ENCODE measurements at places on chromosomes 4 and X.

GRCh38 chrX:124289443-124289842 lies 43.0 kb upstream of the TEX13D start:
- DNase-seq: no peak

GRCh38 chr4:54683616-54684346 lies 26.0 kb downstream of the KIT start:
- DNase-seq: peak; percentile 70

- peak; percentile 77 for DNase-seq
Measured at GRCh38 chr4:37803348-37803973, 23.0 kb upstream of the PGM2 start.

DNA sequence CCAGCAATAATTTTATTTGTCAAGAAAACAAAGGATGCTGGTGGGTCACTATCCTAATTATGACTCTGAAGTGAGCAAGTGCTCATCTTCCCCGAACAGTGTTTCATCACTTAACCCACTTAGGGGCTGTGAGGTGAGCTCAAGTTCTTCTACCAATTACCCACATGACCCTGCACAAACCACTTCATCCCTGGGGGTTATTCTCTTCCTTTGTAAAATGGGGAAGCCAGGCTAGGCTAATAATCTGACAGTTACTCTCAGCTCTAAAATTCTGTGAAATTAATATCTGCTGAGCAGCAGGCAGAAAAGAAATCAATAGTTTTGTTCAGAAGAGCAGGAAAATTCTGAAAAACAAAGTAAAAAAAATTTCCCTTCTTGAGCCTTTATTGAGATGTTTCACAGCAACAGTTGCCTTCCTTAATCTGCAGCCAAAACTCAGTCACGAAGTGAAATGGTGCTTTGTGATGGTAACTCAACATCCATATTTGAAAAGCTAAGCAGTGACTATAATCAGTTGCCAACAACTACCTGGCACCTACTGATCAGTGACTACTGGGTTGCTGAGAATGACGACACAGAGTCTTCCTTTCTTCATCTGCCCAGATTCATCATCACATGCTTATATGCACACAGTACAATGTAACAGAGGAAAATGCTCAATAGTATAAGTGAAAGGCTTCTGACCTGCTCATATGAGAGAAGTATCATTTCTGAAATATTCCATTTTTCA lies 24.1 kb downstream of the ATP8A1 start:
- no peak for DNase-seq

- no peak for DNase-seq
Measured at GRCh38 chrX:39714471-39714870, 383.3 kb downstream of the BCOR start.

DNA sequence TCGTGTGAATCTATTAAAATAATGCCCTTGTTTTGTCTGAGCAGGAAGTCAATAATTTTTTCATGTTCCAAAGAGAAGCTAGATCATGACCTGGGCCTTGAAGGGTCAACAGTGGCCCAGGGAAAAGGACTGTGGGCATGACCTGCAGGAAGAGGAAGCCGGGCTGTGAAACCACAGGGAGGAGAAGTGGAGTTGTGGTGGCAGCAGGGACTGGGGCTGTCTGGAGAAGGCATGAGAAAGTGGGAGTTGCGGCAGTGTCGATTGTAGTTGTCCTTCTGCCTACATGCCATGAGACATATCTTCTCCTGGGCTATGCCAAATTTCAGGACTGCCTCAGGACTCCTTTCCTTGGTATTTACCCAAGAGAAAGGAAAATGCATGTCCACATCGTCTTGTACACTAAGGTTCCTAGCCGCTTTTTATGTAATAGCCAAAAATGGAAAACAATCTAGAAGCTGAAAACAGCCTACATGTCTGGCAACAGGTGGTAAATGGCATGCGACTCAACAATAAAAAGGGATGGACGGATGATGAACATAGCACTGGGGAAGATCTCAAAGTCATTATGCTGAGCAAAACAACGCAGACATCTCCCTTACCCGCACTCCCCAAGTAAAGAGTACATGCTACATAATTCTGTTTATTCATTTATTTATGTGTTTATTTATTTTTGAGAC lies 13.6 kb upstream of the PTTG2 start:
- DNase-seq: no peak

- DNase-seq: no peak
Measured at GRCh38 chrX:120236687-120237479, 13.7 kb upstream of the ZBTB33 start.

DNA sequence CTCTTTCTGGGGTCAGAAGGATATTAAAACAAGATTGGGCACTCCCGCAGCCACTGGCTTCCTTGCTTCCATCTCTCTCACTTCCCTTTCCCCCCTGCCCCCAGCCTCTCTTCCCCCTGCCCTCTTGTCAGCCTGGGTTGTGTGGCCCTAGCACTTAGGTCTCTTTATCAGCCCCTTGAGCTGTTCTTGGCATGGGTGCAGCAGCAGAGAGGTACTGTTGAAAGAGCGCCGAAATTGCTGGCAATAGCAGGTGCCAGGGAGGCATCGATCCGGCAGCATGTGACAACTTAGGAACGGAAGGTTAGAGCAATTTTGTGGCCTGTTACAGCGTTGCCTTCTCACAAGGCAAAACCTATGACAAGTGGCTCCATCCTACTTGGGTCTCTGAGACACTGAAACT lies 333.1 kb upstream of the IGFBP7 start:
- no peak for DNase-seq

DNA sequence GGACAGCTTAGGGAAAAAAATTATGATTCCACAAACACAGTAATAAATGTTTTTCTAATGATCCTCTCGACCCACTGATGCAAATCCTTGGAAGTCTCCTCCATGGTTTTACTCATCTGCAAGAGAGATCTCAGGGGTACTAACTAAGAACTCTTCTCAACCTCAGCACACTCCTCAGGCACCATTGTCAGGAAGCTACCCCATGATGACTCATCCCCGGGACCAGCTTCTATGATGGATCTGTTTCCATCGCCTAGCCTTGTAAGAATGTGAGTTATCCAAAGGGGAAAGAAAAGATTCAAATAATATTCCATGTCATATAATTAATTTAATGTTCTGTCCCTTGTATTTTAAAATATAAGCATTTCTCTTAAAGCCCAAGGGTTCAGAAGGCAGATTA lies 816.1 kb upstream of the IGFBP7 start:
- no peak for DNase-seq

DNA sequence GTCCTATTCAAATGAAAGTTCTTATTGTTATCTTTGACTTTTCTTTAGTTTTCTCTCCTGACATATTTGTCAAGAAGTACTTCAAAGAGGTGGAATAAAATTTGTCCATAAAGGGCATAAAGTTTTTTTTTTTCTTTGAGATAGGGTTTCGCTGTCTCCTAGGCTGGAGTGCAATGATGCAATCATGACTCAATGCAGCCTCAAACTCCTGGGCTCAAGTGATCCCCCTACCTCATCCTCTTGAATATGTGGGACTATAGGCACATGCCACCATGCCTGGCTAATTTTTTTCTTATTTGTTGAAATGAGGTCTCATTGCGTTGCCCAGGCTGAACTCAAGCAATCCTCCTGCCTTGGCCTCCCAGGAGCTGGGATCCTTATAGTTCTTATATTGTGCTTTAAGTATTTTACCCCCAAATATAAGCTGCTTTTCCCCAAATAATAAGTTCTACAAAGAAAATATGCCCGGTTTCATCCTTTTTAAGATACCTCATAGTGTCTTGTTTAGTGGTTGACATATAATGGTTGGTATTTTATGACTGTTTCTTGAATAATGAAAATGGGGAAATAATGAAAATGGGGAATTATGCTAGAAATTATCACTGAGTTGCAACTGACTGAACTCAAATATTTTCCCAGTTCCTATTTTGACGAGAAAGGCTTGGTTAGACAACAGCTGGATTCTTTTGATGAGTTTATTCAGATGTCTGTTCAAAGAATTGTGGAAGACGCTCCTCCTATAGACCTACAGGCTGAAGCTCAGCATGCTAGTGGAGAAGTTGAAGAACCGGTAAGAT lies 11.6 kb downstream of the POLR2B start:
- DNase-seq: no peak

DNA sequence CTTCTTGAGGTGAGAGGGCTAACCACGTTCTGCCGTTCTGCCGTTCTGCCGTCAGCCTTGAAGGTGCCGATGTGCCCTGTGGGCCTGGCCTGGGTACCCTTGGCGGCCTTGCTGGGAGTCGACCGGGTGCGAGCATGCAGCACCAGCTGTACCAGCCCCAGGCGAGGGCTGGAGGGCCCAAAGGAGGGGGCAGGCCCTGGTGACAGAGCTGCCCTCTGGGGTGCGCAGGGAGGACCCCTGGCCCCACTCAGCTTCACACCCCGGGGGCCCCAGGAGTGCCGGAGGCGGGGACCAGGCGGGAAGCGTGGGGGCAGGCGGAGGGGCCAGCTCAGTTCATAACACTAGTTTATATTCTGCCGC lies 22.1 kb downstream of the UVSSA start:
- no peak for DNase-seq

DNA sequence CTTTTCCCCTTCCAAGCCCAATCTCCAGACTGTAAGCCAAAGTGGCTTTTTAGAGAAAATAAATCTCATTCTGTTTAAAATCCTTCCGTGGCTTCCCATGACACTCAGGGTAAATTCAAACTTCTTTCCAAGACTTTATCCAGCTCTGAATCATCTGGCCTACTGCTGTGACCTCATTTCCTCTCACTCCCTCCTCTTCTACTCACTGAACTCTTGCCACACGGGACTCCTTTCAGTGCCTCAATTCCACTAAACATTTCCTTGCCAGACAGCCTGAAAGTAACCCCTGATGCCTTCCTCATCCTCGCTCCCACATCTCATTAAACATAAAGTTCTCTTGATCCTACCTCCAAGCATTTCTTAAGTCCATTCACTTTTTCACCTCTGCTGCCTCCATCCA lies 27.8 kb upstream of the RNF128 start:
- no peak for DNase-seq

GRCh38 chr4:144531841-144532240 lies 114.1 kb upstream of the HHIP start:
- DNase-seq: no peak

DNA sequence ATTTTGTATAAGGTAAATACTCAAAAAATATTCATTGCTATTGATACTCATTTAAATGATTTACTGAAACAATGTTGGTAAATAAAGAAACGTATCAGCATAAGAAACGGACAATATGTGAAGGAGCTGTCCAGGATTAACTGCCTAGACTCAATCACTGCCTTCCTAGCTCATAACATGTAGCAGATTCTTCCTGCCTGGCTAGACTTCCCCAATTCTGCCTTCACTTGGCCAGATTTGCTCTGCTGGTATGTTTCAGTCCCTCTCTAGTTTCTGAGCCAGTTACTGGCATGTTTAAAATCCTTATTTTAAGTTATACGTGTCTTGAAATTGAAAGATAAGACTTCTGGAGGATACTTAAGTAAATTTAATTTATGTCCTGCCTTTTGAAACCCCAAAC lies 740.3 kb downstream of the CENPC start:
- no peak for DNase-seq

DNA sequence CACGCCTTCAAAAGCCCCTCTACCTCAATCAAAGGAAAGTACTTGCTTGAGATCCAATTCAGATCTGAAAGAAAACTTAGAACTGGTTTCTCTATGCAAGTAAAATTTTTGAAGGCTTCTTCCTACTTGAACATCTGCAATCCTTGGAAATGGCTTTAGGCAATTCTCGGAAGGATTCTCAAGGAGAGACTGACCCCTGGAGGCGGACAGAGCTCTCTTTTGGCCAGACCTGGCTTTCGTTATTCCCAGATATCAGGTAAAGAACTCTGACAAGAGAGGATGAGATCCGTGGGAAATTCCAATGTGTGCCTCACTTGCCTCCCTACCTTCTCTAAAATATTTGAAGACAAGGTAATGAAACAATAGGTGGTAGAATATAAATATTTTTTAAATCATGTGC lies 670.3 kb upstream of the FAM241A start:
- DNase-seq: no peak

- no peak for DNase-seq
Measured at GRCh38 chr4:53645108-53645507, 53.8 kb upstream of the LNX1 start.

- DNase-seq: no peak
Measured at GRCh38 chr4:183888564-183888963, 16.5 kb upstream of the STOX2 start.

DNA sequence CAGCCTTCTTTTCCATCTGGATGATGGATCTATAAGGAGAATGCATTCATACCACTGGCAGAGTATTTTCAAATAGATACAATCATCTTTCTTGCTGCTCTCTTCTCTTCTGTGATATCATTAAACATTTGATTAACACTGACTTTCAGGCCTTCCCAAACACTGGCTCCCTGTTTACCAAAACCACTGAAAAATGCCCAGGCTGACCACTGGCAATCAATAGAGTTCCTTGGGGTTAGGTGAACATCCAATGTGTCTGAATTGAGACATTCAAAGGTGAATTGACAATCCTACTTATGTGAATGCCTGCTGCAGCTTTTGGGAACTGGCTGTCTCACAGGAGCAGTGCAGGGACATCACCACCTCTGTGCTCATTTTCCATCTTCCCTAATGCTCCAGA lies 168.3 kb downstream of the ENOX2 start:
- no peak for DNase-seq

DNA sequence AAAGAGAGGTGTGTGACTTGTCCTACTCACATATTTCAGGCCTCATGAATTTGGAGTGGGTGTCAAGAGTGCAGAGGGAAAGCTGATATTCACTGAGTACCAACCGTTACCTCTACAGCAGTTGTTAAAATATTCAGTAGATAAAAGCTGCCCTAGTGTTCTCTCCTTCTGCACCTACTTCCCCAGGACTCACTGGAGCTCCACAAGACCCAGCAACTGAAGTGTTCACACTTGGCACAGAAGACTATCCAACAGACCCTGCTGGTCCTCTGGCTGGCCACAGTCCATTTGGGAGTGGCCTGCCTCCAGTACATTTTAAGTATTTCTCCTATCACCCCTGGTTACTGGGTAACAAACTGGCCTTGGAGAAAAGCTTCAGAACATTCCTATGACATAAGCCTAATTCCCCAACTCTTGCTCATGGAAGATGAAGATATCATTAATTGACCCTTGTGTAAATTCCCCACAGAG lies 70.8 kb downstream of the PPARGC1A start:
- no peak for DNase-seq

DNA sequence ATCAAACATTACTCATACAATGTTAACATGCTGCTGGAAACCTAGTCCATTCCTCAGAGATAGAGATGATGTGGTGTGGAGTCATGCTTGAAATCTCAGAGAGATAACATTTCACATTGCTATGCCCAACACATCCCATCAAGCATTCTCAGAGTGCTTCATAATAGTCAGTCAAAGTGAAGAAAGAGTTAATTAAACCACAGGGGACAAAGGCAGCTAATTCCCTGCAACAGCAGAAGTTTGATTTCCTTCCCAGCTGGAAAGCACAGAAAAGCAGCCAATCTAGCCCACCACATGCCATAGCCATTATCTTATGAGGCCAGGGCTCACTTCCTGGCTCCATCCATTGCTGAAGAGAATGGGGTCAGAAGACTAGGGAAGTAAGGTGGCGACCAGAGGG lies 8.9 kb downstream of the KDR start:
- peak; percentile 70 for DNase-seq

DNA sequence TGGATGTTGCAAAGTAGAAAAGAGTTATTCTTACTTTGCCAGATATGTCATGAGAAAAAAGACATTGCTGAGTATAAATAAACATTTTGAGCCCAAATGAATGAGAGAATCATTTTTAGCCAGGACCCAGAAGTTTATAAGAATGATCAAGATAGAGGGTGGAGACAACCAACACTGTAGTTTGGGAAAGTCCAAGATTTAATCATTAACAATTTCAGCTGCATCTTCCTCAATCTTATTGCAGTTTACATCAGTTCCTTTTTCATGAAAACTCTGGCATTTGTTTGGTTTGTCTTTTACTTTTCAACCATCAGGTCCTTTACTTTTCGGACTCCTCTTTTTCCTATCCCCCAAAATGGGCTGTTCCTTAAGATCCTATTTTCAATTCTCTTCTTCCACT lies 645.9 kb downstream of the ANKRD50 start:
- no peak for DNase-seq

All from dermis blood vessel endothelial cell (primary cell).